NB4 (cell line): ENCODE measurements at places on chromosomes 1 and 21.

GRCh38 chr1:165826565-165827267 lies 698 bp upstream of the UCK2 start:
- DNase-seq = no peak

GRCh38 chr1:25168193-25169071 lies 63.9 kb downstream of the SYF2 start:
- no peak for DNase-seq

- DNase-seq = no peak
Measured at GRCh38 chr1:95096218-95096841, 20.8 kb upstream of the TLCD4 start.

DNA sequence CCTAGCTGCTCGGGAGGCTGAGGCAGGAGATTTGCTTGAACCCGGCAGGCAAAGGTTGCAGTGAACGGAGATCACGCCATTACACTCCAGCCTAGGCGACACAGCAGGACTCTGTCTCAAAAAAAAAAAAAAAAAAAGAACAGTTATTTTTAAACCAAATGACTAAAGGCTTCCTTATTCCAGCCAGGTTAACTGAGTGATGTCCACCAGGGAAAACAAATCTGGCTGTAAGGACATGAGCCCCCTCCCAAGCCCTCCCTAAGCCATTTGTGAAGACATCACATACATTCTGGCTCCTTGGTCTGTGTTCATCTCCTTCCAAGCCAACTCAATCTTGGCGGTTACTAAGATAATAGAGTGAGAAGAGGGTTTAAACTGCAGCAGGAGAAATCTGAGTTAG lies 8.2 kb downstream of the TMCC2 start:
- no peak for DNase-seq

- peak; percentile 48 for DNase-seq
Measured at GRCh38 chr1:24857507-24858133, 72.5 kb downstream of the RUNX3 start.

DNA sequence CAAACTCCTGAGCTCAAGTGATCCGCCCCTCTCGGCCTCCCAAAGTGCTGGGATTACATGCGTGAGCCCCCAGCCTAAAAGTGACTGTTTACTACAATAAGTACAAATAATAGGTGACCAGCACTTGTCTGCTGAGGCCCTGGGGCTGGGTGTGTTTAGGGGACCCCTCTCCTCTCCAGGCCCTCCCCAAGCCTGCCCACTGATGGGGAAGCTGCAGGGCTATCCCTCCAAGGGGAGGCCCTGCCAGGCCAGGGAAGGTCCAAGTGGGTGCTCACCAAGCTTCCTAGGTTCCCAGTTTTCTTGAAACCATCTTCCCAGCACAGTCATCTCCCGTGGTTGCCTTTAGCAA lies 60.7 kb downstream of the H3-3A start:
- no peak for DNase-seq

DNA sequence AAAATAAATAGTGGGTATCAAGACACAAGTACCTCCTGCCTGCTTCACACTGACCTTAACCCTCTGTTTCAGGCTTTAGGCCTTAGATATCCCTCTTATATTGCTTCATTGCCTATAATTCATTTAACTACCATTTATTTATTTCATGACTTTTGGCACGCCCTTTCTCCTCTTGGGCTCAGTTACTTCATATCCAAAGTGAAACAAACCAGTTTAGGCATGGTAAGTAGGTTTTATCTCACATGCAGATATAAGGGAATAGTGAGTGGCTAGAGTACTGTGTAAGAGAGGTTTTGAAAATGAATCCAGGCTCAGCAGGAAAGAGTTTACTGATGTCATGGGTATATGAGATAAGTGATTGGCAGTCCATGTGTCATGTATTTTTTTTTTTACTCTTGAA lies 69.8 kb upstream of the BEND5 start:
- DNase-seq = no peak

- DNase-seq = no peak
Measured at GRCh38 chr21:40496116-40496515, 350.8 kb downstream of the DSCAM start.

- peak; percentile 80 for DNase-seq
Measured at GRCh38 chr1:26290122-26290881, 10.4 kb downstream of the SH3BGRL3 start.

DNA sequence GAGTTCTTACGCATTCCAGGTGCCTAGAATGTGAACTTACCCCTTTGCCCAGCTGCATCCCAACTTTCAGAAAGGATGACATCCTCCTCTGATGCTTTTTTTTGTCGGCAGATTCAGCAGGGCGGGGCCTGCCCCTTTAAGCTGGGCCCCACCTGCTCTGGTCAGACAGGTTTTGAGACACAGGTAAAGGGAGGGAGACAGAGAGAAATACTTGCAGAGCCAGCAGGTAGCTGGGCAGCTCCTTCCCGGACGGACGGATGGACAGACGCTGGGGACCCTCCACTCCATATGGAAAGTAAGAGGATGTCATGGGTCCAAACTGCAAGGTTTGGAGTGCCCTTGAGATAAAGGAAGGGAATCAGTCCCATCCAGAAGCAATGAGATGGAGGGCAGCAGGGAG lies at the start of gene TMEM79:
Gene TMEM79 (plus strand): TSS at position 214 of the 400 bp plus-strand sequence. CDS start 902 bp downstream, outside the sequence.
- DNase-seq = no peak

- DNase-seq = no peak
Measured at GRCh38 chr1:231188072-231188471, 26.2 kb downstream of the TRIM67 start.

- no peak for DNase-seq
Measured at GRCh38 chr1:109912873-109913272, 2.2 kb downstream of the CSF1 start.

DNA sequence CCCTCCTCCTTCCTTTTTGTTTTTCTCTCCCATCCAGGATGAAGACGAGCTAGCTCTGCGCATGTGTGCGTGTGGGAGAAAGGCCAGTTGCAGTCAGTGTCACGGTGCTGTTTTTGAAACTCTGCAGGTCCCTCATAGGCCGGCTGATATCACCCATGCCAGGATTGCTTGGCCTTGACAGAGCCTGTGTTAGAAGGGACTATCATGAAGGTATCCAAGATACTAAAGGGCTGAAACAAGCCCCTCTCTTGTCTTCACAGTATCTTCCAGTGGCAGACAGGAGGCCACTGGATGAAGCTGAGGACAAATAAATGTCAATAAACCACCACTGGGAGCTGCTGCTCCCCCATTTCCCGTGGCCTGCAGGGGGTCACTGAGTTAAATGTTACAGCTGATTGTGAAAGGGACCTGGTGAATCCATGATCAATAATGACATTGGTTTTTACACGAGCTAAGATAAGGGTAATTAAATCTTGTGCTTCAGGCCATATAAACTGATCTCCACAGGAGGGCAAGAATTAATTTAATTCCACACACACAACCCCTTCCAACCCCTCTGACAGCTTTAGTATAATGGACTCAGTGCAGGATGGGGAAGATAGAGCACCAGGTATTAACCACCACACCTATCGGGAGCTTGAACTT lies 64.6 kb upstream of the TARBP1 start:
- no peak for DNase-seq

DNA sequence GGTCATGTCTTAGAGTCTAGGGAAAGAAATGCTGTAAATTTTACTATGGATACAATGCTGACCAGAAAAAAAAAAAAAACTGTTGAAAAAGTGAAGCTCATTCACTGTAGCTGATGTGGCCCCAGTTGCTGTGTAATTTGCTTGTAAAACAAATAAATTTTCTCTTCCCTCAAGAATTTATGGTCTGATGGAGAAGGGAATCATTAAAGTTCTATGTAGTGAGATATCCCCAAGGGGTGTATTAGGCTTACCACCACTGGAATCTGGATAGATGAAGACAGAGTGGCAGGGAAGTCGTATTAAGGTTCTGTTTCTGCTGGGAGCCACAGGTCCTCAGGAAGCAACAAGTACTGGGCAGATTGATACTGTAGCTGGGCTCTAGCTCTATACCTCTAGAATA lies 860.0 kb downstream of the LTN1 start:
- no peak for DNase-seq

GRCh38 chr1:31752952-31753475 lies 11.1 kb downstream of the ADGRB2 start:
- DNase-seq = no peak

- DNase-seq = no peak
Measured at GRCh38 chr1:226586650-226587422, 38.3 kb downstream of the STUM start.

DNA sequence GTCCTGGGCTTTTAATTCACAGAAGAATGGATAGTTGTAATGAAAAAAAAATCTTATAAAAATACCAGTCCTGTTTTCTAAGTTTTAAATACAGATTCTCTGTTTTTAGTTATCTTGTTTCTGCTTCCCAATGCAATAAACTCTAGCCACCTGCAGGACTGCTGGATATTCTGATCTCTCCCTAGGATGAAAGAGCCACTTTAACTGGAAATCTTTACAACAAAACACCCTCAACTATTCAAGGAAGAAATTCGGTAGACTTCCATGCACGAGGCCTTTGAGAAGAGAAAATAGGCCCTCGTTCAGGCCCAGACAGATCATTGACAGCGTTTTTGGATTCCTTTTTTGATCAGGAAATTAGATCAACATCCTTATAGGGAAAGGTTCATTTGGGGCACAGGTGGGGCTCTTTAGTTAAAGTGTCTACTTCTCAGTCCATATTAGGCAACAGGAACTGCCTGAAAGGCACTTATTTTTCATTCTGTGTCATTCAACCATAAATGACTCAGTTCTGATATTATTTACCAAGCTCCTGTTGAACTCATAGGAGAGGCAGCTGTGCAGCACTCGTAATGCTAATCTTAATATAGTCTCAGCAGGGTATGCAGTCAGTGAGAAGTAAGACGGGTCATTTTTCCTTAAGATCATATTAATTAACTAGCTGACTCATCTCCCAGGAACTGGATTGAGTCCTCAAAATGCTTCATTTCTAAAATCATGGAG lies 71.1 kb upstream of the ERRFI1 start:
- DNase-seq = peak; percentile 79

DNA sequence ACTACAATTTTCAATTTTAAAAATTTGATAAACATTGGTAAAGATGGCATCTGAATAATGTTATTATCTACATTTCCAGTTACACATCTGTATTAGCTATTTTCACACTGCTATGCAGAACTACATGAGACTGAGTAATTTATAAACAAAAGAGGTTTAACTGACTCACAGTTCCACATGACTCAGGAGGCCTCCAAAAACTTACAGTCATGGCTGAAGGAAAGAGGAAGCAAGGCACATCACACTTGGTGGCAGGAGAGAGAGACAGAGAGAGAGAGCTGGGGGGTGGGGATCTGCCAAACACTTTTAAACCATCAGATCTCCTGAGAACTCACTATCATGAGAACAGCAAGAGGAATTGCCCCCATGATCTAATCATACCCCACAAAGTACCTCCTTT lies 850.0 kb downstream of the LTN1 start:
- peak; percentile 34 for DNase-seq

GRCh38 chr1:212344905-212345304 lies 59.7 kb downstream of the PPP2R5A start:
- DNase-seq = no peak

- no peak for DNase-seq
Measured at GRCh38 chr1:38456531-38456876, 403.1 kb downstream of the RRAGC start.

DNA sequence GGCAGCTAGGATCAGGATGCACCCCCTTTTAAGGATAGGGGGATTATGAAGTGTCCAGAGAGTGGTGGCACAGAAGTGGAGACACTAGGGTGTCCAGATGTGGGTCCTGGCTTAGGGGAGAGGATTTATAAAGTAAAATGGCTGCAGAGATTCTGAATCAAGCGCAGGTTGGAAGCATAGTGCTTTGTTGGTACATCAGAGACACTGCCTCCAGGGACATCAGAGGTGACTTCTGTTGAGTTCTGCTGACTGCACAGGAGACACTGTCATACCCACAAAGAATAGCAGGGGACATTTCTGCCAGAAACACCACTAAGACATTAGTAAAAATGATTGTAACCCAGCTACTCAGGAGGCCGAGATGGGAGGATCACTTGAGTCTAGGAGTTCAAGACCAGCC lies 16.4 kb downstream of the GPR137B start:
- no peak for DNase-seq
